ENCODE measurements at places on chromosomes 12 and 14.
A peak's percentile ranks its signal among the peaks of the same experiment; 100 is the strongest.

DNA sequence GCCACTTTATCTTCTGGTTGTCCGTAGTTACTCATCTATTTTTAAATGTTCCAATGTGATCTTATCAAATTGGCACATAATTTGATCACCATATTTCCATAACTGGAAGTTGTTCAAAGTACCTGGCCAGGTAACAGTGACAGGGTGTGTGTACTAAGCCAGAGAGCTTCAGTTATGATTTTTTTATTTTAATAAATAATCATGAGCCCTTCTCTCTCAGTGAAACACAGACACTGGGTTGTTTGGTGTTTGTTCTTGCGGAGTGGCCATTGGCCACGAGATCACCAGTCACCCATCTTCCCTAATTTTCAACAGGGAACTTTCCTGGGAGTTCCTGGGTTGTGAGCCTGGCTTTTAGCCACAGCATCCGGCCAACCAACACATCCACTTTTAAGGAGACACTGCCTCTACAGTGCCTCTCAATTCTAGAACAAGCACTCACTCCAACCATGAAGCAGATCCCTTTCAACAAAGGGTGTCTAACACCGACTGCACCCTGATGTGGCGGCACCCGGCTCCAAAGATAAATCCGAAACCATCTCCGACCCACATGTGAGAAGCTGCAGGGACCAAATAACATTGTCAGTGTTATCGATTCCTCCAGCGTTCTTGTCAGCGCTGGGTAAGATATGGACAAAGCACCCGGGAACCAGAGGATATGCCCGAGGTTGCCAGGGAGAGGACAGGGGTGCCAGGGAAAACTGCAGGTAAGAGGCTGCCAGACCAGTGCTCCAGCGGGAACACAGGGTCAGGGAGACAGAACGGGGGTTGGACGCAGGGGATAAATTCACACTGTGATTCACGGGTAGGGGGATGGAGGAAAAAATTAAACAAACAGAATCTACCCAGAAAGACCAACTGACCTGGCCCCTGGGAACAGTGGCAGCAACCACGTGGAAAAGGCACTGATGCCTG is 49.9 kb downstream of the FOXN3 start:
- DNase-seq, result no peak

DNA sequence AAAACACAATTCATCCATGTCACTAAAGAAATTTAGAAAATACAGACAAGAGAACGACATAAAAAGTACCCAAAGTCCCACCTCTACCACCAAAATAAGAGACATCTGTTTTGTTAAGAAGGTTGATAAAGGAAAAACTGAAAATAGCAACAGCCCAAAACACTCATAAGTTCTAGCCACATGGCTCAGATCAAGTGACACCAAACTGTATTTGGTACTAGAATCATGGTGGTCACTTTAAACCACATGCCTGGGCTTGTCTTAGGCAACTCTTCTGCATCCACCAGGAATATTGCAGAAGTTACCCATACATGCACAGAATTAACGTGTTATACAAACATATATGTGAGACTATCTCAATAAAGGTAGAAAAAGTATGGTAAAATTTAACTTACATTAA is 78.2 kb upstream of the GTF2A1 start:
- no peak for DNase-seq

DNA sequence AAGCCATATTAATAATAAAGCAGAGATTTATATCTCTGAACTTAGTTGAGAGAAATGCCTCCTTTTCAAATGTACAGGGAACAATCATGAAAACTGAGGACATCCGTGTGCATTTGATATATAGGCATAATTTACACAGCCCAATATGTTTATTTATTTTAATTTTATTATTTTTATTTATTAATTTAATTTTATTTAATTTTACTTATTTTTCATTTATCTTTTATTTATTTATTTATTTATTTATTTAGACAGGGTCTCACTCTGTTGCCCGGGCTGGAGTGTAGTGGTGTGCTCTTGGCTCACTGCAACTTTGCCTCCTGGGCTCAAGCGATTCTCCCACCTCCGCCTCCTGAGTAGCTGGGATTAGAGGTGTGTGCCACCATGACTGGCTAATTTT is 8.4 kb downstream of the TCL1A start:
- no peak for DNase-seq

DNA sequence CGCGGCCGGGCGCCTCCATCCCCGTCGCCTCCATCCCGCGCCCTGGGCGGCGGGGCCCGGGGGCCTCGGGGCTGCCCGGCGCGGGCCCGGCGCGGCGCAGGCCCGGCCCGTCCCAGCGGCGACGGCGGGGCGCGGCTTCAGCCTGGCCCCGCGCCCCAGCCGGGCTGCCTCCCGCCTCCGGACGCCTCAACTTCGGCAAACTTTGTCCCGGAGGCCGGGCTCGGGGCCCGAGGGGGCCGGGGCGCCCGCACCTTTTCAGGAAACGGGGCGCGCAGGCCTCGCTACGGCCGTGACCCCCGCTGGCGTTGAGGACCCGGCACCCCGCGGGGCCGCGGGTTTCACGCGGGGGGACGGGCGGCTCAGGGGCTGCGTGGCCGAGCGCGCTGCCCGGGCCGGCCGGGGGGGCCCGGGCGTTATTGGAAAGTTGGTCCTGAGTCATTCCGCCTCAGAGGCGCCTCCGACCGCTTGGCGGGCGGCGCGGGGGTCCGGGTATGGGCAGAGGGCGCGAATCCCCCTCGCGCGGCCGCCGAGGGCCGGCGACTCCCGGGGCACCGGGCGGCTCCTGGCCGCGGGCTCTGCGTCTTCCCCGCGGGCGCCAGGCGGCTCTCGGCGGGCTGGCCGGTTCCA is 575 bp downstream of the TRAF3 start:
- DNase-seq, result no peak

DNA sequence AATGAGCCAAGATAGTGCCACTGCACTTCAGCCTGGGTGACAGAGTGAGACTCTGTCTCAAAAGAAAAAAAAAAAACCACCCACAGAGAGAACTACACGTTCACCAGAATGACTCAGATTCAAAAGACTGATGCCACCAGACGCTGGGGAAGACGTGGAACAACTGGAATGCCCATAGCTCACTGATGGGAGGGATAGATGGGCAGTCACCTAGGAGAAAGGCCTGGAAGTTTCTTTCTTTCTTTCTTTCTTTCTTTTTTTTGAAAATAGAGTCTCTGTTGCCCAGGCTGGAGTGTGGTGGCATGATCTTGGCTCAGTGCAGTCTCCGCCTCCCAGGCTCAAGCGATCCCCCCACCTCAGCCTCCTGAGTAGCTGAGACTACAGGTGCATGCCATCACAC is 10.0 kb upstream of the KLC1 start:
- DNase-seq, result no peak

GRCh38 chr12:41073633-41074472 is 114.3 kb upstream of the PDZRN4 start:
- no peak for DNase-seq

GRCh38 chr12:8678661-8679111 is 16.1 kb upstream of the MFAP5 start:
- no peak for DNase-seq

DNA sequence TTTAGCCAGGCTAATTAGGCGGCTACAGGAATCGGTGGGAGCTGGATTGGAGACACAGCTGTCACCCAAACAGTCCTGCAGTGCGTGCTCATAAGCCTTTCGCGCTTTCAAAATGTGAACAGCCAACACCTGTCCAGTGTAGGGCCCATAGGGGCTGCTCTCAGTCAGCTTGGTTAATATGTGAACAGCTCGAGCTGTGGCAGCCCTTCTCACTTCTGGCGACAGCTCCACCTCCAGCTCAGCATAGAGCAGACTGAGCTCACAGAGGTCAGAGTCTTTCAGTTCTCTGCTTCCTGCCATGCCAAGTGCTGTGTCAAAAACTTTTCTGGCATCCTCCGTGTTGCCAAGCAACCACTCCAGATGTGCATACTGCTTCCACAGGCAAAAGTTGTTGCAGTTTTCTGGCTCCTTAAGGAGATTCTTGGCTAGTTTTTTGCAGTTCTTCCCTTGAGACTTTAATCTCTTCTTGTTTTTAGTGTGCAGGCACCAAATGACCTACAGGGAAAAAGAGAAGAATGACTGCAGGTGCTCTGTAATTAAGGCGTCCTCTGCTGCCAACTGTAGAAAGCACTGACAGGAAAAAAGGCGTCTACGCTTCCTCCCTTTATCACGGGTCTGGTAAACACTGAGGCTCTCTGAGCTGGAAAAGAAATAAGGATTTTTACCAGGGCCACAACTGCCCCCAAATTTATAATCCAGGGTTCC is 32.5 kb downstream of the PSMC1 start:
- peak; percentile 73 for DNase-seq

All from NCI-H1105 (cell line).